Stimulated activated CD8-positive, alpha-beta memory T cell treated with anti-CD3 and anti-CD28 coated beads, Interleukin-15, amount 100 ng/mL, for 48 hours (primary cell): ENCODE measurements at places on chromosomes 2 and 18.

DNA sequence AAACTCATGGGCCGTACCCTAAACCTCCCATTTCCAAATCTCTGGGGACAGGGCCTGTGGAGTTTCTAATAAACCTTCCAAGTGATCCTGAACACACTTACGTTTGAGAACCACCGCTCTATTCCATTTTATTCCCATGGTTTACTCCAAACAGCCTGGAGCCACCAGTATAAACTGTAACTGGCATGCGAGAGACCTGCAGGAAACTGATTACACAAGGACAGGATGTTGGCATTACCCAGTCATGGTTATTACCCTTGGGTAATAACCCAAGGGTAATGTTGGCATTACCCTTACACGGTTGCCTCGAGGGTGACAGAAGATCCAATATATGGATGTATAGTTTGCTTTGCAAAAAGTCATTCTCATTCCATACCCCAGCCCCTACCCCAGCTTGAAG, 37.0 kb upstream of the YPEL5 start:
- no peak for DNase-seq

- DNase-seq: no peak
Observed at GRCh38 chr2:238974081-238974480, 126.2 kb downstream of the TWIST2 start.

DNA sequence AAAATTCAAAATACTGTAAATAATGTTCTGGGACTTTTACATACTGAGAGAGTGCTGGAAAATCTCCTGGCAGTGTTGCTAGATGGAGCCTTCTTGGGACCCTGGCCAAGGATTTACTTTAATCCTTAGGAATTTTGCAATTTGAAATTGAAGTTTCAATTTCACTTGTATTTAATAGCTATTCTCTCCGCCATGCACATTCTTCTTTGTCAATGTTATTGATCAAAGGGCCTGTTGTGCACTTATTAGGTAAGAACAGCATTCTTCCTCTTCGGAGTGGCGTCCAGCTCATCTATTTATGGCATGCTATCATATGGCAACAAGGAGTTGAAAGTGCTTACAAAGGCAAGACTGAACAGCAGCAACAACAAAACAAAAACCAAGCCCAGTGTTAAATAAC, 40.1 kb upstream of the SOS1 start:
- DNase-seq: no peak

- no peak for DNase-seq
Observed at GRCh38 chr2:18435426-18436037, 124.9 kb downstream of the RDH14 start.

DNA sequence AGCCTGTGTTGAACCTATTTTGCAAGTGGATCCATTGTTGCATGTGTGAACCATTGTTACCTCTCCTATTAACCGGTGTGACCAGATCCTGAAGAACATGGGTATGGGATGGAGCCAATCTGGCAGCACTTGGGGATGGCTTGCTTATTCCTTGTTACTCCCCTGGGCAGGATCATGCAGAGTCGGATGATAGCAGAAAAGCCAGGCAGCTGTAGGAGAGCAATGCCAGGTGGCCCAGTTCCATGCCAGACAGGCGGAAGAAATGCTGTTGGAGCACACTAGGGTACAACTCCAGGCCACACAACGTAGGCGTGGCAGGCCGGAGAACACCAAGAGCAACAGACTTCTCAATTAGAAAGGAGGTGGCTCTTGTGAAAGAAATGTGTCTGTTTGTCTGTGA, 16.3 kb upstream of the MYO1B start:
- DNase-seq: no peak

DNA sequence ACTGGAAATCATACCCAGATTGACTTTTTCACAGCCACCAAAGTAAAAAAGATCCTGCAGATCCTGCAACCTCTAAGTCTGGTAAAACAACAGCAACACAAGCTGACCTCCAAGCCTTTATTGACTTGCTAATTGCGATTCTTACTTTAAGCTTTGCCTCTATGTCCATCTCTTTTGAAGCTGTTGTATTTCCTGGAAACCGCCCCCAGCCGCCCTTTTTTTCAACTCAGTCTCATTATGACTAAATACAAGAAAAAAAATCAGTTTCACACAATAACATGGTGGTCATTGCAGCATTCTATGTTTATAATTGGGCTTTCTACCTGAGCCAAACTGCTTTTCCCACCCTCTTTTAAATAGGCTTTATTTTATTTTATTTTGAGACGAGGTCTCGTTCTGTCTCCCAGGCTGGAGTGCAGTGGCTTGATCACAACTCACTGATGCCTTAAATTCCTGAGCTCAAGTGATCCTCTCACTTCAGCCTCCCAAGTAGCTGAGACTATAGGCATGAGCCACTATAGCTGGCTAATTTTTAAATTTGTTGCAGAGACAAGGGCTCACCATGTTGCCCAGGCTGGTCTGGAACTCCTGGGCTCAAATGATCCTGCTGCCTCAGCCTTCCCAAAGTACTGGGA, 76.2 kb downstream of the MOGAT1 start:
- DNase-seq: no peak

DNA sequence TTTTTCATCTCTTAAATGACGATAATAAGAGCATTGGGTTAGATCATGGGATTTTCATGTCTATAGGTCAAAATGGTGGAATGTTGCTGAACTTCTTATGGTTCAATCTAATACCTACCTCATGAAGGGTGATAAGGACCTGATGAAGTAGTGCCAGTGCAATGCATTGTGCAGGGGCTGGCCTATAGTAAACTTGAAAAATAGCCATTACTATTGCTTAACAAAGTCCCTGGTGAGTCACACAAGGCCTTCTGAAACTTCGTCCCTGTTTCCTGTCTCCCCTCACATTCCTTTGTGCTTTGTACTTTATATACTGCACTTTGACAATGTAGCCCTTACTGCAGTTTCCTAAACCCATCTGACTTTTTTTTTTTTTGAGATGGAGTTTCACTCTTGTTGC, 515.9 kb downstream of the SLC4A3 start:
- DNase-seq: no peak

- peak; percentile 42 for DNase-seq
Observed at GRCh38 chr2:237662671-237663093, 35.3 kb downstream of the LRRFIP1 start.
